ENCODE measurements at places on chromosomes 11 and 22.

DNA sequence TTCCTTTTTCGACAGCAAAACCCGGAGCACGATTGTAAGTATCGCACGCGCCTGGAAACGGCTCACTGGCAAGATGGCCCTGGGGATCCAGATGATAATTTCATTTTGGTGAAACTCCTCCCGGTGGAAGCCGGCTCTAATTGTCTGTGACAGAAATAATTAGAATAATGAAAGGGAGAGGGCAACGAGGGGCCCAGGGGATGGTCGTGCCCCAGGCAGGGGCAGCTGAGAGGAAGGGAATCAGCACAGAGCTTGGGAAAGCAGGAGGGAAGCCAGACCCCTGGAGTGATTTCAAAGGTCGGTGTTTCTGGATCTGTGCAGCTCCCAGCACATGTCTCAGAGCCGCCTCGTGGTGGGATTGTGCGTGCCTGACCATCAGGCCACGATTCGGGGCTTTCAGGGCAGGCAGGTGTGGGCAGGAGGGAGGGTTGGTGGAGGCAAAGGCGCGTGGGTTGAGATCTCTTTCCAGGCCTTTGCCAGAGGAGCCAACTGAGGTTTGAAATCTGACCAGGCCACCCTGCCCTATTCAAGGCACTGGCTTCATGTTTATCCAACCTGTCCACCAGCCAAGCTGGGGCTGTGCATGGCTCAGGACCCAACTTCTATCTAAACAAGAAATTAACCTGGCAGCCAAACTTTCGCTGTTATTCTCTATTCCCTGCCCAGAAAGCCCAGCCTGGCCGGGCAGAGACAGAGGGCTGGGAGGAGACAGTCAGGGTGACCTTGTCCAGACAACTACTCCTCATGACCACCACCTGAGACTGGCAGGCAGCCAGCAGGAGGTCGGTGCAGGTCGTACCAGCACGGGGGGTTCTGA lies 27.8 kb downstream of the ANO1 start:
- DNase-seq: no peak

DNA sequence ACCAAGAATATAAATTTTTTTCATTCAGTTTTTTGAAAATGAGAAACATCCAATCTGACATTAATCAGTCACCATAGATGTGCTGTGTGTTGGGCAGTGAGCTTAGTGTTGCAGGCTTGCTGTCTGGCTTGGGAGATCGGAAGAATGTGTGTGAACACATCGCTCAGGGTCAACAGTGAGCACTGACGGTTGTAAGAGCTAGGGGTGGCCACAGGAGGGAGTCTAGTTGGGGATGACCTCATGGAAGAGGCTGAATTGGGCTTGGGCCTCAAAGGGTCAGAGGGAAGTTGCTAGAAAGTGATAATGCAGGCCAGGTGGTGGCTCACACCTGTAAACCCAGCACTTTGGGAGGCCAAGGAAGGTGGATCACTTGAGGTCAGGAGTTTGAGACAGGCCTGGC lies 375.4 kb downstream of the DDX10 start:
- DNase-seq: no peak

DNA sequence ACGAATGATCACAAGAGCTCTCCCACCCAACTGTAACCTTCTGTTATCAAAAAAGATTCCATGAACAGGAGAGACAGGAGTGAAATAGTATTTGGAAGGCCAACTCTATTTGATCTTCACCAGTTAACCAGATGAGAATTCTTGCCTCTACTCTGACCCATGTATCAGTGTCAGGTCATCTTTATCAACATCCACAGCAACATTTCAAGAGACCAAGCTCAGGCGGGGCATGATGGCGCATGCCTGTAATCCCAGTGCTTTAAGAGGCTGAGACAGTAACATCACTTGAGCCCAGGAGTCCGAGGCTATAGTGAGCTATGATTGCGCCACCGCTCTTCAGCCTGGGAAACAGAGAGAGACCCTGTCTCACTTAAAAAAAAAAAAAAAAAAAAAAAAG lies 62.3 kb downstream of the GAB2 start:
- DNase-seq: no peak

GRCh38 chr11:105618343-105618955 lies 8.6 kb downstream of the GRIA4 start:
- DNase-seq: no peak

- no peak for DNase-seq
Observed at GRCh38 chr11:64357446-64357845, 1.5 kb upstream of the RPS6KA4 start.

DNA sequence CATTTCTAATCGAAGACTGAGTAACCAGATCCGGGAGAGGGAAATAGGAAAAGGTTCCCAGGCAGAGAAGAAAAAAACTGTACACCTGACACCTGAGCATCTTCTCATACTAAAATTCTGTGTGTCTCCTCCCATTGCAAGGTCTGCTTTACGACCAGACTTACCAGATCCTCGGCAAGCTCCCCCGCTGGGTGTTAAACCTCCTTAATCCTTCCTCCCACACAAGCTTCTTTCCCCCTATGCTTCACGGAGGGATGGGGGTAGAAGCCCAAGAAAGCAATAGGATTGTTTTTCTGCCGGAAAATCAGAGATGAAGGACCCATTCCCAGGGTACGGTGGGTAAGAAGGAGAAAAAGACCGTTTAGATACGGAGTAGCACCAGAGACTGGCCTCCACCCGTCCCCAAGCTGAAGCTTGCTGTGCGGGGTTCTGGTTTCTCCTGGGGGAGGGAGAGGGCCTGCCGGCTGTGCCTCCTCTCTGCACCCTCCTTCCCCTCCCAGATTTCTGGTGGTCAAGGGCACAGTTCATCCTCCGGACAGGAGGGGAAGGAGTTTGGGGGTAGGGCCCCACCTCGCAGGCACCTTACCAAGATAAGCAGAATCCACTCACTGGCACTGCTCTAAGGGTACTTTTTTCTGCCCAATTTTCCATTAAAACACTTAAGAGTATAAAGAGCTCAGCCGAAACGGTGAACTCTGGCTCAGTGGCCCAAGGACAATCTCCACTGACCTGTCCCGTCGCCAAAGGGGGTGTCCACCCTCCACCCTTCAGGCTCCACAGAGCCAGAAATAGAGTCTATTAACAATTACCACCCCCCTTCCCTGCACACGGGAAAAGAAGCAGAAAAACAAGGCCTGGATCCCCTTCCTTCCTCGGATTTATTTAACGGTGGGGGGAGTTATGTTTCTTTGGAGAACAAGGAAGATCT lies 1.2 kb downstream of the TOB2 start:
- no peak for DNase-seq

DNA sequence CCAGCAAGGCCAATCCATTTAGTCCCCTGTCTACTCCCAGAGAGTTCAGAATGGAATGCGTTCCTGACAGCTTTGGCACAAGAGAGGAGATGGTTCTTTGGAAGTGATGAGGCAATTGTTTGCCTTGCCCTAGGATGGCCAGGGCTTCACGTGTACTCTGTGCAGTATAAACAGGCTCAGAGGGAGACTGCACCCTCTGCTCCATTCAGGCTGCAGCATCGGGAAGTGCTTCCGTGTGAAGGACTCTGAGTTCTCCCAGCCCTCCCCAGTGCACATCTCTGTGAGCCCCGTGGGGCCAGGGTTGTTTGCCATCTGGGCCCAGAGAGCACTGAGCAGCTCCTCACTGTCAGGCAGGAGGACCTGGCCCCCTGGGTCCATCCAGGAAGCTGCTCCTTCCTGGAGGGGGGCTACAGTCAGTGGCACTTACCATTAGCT lies 215.3 kb upstream of the TBCEL start:
- no peak for DNase-seq

DNA sequence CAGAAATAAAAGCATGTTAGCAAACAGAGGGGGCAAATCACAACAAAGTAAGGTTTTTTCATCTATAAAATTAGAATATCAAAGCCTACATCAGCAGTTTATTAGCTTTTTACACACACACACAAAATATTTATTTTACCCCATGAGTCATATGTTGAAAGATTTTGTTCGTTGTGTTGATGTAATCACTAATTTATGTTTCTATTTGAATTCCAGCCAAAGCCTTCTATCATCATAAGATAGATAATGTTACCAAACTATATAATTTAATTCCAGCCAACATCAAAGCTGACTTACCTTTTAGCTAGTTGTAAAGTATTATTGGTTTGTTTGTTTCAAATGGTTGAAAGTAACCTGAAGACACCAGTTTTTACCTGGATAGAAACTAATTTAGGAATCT lies 458.0 kb upstream of the ARHGAP42 start:
- DNase-seq: no peak

GRCh38 chr11:18100926-18101656 lies 4.8 kb downstream of the SAAL1 start:
- DNase-seq: no peak

- DNase-seq: no peak
Observed at GRCh38 chr22:17576470-17576869, 13.2 kb downstream of the SLC25A18 start.

DNA sequence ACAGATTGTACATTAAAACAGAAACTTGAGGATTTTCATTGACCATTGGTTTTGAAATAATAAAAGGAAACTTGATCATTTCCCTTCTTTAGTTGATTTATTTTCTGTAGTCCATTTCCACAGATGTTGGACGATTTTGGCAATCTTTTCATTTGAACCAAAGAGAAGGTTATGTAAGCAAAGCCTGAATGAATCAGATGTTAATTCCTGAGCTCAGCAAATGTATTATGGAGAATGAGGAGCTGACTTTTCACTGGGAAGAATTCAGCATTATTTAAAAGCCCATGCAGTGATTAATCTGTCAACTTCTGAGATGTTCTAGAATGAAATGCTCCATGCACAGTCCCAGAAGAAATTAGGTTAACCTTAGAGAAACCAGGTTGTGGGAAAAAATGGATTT lies 29.0 kb downstream of the ELMOD1 start:
- DNase-seq: no peak

DNA sequence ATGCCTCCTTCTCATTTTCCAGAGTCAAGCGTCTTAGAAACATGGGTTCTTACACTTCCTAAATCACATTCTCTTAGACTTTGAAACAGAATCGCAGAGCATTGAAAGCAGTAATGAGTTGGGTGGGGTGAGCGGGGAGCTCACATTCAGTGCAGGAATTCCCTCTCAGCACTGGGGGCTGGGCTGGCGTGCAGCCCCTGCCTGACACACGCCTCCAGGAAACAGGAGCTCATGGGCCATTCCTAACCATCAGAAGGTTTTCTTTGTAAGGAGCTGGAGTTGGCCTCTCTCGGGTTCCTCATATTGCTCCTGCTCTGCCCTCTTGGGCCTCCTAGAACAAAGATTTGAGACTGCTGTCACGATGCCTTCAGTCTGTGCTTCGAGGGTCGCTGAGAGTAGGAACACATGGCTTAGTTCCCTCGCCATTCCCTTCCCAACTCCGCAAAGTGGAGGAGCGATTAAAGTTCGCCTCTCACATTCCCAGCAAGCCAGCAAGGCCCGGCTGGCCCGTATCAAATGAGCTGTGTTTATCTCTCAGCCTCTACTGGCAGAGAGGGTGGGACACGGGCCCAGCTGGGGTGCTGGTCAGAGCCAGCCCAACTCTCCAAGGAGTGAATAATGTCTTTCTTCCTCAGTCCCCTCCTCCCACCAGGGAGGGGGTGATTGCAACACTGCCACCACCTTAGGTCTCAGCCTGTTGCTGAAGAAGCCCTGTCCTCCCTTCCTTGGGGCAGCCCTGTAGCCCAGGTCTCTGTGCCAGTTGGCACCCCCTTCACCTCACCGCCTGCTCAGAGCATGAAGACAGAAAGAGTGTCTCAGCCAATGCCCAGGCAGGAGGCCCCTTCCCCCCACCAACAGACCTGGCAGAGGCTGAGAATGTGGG lies 10.4 kb downstream of the CHRDL2 start:
- no peak for DNase-seq

DNA sequence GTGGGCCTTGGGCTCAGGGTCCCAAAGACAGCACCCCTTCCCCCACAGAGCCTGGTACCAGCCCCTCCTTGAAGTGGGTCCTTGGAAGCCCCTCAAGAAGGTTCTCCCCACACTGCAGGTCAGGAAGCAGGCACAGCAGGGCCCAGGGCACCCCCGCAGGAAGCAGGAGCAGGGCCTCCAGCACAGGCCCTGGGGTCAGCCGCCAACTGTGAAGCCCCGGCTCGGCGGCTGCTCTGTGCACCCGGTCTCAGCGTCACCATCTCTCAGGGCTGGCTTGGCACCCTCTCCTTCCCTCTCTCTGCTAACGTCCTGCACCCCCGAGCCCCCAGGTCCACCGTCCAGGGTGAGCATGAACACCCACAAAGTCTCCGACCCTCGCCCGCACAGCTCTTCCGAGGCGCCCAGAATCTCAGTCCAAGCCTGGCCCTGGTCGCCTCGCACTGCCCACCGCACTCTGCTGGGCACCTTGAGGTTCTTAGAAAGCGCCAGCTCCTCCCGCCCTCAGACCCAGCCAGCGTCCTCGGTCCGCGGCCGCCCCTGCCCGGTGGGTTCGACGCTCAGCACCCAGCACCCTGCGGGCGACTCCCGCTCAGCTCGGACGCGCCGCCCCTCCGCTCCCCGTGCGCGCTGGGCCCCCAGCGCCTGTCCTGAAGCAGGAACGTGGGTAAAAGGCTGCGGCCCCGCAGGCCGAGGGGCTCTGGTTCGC lies 1.4 kb upstream of the SIGIRR start:
- no peak for DNase-seq

DNA sequence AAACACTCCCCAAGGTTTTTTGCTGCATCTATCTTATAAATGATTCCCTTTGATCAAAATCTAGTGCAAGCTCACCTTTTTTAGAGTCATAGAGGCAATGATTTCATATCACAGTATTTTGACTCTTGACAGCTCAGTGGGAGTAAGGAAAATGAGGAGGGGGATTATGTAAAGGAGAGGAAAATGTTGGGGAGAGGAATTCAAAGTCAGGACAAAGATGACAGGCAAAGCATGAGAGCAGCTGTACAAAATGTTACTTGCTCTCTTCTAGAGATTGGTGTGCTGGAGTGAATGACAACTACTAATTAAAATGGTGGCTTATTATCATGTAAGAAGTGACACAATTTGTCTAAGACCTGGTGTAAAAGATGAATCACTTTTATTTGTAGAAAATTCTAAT lies 644.6 kb upstream of the CHORDC1 start:
- no peak for DNase-seq

DNA sequence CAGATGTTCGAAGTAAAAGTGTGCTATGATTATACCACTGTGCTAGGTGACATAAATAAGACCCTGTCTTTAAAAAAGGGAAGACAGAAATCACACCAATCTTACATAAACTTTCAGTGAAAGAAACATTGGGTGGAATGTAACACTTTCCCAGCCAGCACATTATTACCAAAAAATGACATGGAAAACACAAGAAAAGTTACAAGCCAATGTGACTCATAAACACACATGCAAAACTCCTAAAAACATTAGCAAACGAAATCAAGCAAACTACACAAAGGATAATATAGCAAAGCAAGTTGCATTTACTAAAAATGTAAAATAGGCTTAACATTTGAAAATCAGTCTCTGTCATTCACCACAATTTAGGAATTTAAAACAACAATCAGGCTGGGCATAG lies 47.0 kb downstream of the SBF2 start:
- no peak for DNase-seq

- no peak for DNase-seq
Observed at GRCh38 chr11:121421149-121421901, 30.8 kb upstream of the SORL1 start.
